Myocyte (in vitro differentiated cells): ENCODE measurements at places on chromosomes 3 and 15. TPM values are rescaled to one million over a fixed set of nuclear protein-coding genes. Genes with fewer than 3 reads are reported as not detected.
A peak's percentile ranks its signal among the peaks of the same experiment; 100 is the strongest.

GRCh38 chr15:66789029-66790025, 87.3 kb downstream of the SMAD6 start:
- peak; percentile 75 for DNase-seq

The SMCO1 gene
- total RNA-seq: 0.53 TPM in 1 of 2 replicates, not detected in the other

GRCh38 chr3:175378348-175378747, 519.2 kb downstream of the NAALADL2 start:
- no peak for DNase-seq

DNA sequence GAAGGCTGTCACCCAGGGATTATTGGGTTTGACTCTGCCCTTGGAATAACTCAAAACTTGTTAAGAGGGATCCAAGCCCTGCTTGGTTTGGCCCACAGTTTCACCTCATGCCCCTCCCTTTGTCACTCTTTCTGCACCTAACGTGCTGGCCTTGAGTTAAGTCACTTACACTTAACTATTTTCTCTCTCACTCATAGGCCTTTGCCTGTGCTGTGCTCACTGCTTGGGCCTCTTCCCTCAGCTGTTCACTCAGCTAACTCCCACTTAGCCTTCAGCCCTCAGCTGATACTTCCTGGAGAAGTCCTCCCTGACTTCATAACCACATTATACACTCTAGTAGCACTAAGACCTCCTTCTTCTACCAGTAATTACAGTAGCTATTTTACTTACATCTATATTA, 133.3 kb downstream of the CMSS1 start:
- peak; percentile 45 for DNase-seq

DNA sequence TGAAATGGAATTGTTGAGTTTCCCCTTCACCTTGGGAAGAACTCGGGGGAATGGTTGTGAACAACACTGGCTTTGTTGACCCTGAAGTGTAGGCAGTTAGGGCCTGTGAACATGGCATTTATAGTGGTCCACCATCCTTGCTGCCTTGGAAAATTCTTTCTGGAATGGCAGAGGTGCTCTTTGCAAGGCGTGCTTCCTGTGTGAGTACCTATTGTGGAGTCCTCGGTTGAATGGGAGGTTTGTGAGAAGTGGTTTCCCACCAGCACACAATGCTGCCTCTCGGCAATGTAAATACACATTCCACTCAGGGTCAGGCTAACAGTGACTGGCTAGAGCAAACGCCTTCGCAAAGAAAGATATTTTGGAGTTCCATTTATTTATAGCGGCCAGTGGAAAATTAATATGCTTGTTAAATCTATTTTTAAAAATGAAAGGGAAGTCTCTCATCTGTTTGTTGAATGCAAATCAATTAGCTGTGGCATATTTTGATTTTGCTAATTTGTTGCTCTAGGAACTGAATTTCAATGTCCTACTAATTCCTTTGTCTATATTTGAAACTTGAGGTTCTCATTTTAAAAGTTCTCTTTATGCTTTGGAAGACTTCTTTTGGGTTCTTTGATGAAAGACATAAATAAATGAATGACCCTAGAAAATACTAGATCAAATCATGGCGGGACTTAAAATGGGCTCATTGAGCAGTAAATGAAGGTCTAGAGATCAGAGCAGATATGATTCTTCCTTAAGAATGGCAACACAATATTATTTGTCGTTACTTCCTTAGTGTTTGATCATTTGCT, 59.5 kb downstream of the FNDC3B start:
- no peak for DNase-seq

DNA sequence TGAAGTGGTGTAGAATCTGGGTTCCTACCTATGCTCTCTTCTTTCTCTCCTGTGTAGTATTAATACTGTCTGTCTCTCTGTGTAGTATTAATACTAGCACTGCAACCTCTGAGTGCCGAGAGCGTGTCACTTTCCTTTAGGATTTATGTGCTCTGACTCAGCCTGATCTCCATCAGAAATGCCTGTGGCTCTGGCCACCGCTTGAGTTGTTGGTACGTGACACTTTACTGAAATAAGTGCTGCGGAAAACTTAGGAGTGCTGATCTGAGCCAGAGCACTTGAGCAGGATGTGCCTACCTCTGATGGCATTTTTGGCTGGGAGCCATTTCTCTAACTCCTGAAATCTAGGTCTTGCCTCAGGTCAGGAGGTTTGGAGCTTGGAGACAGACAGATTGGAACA, 807.4 kb downstream of the SQOR start:
- DNase-seq: no peak

GRCh38 chr3:25281041-25281731, 146.9 kb upstream of the RARB start:
- no peak for DNase-seq

The IL17RE gene
- 0.40 and 0.68 TPM in 2 replicates for total RNA-seq

DNA sequence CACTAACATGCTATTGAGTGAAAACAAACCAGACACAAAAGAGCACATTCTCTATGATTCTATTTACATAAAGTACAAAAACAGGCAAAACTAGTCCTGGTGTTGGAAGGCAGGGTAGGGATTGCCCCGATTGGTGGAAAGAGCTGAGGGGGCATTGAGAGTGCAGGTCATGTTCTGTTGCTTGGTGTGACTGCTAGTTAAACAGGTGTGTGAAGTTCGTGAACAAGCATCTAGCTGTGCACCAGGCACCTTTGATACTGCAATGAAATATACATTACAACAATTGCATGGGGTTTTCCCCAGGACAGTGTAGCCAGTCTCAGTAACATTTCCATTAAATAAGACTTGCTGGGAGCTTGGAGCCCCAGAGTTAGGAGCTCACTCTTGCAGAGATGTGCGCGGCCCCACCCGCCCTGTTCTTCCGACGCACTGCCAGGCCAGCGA, 26.3 kb upstream of the THRB start:
- DNase-seq: no peak

- no peak for DNase-seq
Measured at GRCh38 chr15:99138491-99138982, 33.7 kb downstream of the SYNM start.

The SLC24A5 gene
- not detected in 2 replicates for total RNA-seq

GRCh38 chr3:61118830-61119229, 132.4 kb downstream of the FHIT start:
- DNase-seq: no peak

DNA sequence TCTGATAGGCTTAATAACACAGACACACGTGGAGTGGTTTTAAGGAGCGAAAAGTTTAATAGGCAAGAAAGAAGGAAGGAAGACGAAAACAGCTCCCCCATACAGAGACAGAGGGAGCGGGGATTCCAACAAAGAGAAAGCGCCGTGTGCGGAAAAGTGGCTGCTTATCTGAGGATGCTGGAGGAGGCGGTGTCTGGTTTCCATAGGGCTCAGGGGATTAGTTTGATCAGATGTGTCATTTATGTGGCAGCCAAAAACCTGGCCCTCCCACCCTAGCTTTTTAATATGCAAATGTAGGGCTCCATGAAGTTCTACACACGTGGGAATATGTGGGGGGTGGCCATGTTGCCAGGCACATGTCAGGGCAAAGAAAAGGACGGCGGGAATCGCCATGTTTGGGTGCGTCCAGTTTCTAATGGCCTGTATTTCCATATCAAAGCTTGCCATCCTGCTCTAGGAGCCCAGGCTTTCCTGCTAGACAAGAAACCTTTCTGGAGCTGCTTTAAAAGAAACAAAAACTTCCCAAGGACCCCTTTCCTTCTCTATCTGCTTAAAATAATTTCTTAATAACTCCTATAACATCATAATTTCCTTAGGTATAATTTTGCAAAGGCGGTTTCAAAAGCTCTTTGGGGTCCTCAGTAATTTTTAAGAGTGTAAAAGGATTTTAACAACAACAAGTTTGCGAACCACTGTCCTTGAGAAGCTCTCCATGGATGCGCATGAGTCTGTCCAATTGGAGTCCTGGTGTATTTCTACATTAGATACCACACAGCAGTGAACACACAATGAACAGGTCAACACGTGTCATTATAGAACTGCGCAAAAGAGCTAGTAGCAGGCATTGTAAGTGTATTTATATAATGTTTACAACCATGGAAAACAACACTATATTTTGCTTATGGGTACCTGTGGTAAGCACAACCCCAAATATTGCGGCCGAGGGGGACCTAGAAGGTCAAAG, 622 bp upstream of the ZNF589 start:
- no peak for DNase-seq

The CPA3 gene
- total RNA-seq: 1.3 and 1.6 TPM in 2 replicates

The TF gene
- under 0.01 and 0.08 TPM in 2 replicates for total RNA-seq
